ENCODE measurements at places on chromosomes 5 and 9.

DNA sequence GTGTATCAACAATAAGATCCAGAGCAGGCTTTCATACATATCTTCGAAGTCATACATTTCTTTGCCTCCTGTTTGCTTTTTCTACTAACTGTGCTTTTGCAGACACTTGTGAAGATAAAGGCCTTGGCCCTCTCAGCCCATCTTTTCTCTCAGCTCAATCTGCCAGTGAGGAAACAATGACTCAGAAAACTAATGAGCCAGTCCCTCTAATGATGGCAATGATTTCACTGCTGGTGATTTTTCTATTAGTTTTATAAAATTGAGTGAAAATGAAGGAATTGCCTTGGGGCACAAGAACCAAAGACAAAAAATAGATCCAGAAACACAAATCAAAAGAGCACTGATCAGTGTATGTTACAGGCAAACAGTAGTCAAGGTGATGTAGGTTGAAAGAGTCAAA is 167.7 kb upstream of the PPP2R2B start:
- no peak for DNase-seq

DNA sequence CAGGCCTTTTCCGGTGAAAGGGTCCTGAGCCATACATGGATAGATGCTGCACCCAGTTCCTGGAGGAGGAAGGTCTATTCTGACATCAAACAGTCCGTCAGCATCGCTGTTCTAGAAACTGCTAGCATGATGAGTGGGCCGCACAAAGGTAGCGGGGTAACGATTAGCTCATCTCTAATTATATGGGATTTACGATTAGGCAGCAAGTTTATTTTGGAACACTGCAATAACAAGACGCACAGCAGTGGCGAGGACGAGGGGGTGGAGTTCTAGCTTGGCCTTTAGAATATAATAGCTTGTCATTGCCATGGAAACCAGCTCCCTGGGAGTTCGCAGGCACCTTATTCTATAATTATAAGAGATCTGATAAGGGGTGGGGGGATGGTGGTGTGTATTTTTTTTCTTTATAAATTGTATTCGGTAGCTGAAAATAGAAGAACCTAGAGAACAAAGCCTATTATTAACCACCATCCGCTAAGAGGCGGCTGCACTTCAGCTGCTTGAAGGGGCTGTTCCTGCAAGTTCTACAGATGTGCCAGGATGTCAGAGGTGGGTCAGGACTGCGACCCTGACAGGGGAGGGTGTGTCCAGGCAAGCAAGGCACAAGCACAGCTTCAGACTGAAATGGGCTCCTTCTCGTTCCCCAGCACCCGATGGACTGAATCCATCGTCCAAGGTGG is 311.0 kb downstream of the AGTPBP1 start:
- DNase-seq = no peak

- DNase-seq = no peak
Measured at GRCh38 chr5:110050640-110051345, 361.1 kb downstream of the MAN2A1 start.

DNA sequence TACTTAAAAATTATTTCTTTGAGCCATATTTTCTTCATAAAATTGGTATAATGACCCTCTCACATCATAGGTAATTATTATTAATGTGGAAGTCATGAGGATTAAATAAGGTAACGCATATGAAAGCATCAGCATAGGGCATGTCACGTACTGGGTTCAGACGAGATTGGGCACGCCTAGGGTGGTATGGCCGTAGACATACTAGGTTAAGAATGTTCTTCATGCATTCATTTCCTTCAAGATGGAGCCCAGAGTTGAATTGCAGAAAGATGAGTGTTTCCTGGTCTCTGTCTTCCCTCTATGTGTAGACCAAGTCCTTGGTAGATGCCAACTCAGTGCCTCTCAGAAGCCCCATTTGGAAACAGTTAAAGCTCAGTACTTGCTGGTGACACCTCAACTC is 174.1 kb upstream of the CLINT1 start:
- DNase-seq = no peak

DNA sequence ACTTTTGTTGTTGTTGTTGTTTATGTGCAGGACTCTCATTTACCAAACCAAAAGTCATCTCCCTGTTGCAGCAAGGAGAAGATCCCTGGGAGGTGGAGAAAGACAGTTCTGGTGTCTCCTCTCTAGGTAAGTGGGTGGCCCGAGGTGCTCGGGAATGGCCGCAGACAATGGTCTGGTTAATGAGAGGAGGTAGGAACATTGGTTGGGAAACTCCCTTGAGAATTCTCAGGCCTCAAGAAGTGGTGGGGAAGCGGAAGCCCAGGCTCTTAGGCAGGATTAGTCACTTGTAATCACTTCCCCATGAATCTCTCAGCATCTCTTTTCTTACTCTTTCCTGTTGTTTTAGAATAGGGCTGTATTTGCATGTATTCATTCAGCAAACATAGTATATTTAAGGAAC is 7.2 kb downstream of the ZNF354B start:
- DNase-seq = peak; percentile 12

DNA sequence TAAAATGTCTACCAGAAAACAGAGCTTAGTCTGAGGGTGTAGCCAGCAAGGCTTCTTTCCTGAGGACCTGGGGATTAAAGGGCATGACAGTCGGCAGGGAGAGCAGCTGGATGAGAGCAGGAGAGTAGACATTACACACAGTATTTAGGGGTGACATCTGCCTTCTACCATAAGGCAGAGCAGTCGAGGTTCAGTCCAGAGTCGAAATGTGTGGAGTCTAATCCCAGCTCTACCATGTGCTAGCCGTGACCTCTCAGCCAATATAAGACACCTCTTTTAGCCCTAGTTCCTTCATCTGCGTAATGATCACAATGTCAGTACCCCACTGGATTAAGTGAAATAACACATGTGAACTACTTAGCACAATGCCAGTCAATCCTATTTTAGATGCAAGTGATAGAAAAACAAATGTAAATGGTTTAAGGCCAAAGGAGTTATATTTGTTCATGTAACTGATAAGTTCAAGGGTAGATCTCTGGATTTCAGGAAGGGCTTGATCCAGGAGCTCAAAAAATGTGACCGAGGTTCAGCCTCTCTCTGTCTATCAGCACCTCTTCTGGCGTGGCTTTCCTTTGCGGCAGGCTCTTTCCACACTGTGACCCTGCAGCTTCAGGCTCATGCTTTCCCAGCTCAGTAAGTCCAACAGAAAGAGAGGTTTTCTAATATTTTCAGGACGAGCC is 16.2 kb upstream of the CPLX2 start:
- DNase-seq = no peak

GRCh38 chr9:133638076-133638475 is 1.9 kb downstream of the DBH start:
- DNase-seq = peak; percentile 2

- DNase-seq = no peak
Measured at GRCh38 chr5:82445726-82446335, 167.7 kb upstream of the RPS23 start.

DNA sequence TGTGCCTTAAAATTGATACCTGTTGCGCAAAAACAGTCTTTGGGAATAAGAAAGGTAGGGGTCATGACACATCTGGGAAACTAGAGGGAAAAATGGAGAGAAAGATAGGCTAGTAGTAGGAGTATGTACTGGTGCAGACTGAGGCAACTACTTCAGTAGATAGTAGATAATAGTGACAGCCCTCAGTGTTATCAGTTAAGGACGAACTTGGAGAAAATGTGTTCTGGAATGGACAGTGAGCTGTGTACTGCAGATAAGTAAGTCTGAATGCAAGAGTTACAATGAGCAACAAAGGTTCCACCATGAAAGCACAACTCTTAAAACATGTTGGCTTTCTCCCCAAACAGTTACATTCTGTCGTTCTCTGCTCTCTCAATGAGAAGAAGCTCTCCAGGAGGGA is 6.5 kb upstream of the INSL6 start:
- no peak for DNase-seq

- no peak for DNase-seq
Measured at GRCh38 chr9:125931211-125931610, 184.0 kb downstream of the PBX3 start.

GRCh38 chr9:133277467-133277866 is 2.5 kb upstream of the ABO start:
- no peak for DNase-seq

GRCh38 chr5:1673042-1673677 is 126.5 kb downstream of the MRPL36 start:
- DNase-seq = peak; percentile 18

DNA sequence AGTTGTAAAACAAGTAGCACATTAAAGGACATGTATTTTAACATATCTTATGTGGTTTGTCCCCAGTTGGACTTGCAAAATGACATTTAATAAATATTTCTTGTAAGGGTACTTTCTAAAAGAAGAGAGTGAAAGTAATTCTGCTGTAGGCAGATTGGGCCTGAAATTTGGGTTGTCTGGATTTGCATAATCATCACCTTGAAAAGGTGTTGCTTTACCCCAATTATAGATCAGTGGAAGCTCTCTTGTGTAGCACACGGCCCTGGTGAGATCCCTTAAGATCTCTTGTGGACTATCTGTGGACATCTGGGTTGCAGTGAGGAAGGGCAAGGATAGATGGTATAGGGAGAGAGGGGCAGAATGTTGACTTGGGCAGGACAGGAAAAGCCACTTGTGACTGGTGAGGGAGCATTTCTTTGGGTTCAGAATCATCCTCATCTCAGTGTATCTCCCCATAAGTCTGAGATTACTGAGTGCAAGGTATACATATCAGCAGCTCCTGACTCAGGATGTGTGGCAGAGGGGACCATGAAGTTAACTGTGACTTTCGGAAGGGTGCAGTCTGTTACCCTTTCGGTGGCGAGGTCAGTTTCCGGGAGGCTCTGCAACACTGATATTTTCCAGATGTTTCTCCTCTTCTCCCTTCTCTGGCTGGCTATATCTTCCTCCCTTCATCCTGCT is 2.0 kb upstream of the TNFAIP8 start:
- DNase-seq = no peak

DNA sequence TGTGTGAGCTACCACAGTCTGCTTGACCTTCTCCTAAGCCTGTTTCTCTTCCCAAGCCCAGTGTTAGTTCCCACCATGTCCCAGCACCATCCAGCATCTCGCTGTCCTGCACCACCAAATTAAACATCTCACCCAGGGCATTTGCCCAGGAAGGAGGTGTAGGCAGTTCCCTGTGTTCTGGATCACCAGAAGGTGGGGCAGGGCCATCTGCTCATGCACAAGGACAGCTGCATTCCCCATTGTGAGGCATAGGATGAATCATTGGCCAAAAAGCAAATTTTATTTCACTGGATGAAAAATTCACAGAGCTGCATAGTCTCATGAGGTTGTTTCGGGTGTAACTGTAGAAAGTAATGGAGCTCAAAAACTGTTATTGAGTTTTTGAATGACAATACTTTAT is 89.5 kb upstream of the GRIA1 start:
- DNase-seq = no peak

DNA sequence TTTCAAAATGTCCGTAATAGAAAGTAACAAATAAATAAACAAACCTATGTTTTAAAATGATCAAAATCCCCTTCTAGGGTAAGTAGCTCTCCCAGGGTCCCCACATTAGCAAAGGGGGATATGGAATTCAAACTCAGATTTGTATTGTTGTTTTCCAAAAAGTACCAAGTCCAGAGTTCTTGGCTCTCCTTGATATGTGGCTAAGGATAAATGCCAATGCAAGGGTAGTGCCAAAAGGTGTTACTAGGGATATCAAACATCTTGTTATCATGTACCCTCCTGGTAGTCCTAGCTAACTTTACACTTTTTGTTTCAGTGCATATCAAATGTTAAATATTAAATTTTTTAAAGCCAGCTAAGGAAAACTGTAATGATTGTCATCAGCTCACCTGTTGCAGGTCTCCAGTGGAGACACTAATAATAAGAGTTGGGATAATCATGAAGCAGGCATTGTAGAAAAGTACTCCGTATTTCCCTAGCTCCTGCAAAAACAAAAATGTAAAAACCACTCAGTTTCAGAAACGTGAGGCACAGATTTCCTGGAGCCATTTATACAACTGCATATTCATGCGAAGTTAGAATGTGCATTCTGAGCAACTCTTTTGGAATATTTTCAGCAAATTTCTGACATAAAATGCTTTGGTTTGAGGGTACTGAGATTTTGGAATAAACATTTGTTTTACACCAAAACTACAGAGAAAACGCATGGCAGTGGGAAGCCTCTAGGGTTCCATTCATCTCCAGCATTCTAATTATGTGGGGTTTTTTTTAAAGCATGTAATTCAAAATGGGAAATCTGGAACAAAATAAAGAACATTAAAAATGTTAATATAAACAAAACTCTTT is 39.8 kb downstream of the SLC35D2 start:
- DNase-seq = no peak

DNA sequence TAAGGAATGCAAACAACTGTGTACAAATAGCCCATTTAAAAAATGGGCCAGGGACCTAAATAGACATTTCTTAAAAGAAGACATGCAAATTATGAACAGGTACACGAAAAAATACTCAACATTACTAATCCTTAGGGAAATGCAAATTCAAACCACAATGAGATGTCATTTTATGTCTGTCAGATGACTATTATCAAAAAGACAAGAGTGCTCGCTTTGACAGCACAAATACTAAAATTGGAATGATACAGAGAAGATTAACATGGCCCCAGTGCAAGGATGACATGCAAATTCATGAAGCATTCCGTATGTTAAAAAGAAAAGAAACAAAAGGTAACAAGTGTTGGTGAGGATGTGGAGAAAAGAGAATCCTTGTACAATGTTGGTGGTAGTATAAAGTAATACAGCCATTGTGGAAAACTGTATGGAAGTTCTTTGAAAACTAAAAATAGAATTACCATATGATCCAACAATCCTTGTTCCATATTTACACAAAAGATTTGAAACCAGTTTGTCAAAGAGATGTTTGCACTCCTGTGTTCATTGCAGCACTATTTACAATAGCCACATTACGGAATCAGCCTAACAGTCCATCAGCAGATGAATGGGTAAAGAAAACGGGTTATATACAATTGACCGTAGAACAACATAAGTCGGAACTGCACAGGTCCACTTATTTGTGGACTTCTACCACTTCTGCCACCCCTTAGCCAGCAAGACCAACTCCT is 47.2 kb upstream of the PCAT7 start:
- no peak for DNase-seq

- DNase-seq = no peak
Measured at GRCh38 chr9:81499594-81499993, 189.8 kb downstream of the TLE1 start.

Measured in choroid plexus epithelial cell (primary cell).